ENCODE measurements at places on chromosomes 4 and X.

DNA sequence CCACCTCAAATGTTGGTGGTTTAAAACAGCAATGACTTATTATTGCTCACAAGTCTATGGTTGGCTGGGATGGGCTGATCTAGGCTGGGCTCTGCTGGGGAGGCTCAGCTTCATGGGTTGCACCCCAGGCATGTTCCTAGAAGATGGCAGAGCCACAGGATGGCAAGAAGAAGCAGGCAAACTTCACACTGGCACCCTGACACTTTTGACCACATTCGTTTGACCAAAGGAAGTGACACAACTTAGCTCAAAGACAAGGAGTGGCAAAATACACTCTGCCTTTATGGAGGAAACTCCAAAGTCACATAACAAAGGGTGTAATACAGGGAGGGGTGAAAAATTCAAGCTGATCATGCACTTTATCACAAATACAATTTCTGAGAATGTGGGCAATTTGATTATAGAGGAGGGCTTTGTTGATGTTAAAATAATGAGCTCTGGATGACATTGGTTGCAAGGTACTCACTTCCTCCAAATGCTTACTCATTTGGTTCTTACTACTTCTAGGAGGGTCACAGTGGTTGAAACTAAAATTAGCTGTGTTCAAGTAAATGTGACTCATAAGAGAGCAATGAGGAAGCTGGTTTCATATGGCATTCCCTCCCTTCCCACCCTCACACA, 249.2 kb upstream of the RPS6KA3 start:
- peak overlapping the region; percentile 65 for H3K27ac ChIP-seq
- H3K27me3 ChIP-seq, result no peaks in the 10 kb centered on the region
- H3K4me3 ChIP-seq, result no peak overlapping the region
- H3K4me1 ChIP-seq, result no peaks in the 10 kb centered on the region
- H3K36me3 ChIP-seq, result no peaks in the 10 kb centered on the region

DNA sequence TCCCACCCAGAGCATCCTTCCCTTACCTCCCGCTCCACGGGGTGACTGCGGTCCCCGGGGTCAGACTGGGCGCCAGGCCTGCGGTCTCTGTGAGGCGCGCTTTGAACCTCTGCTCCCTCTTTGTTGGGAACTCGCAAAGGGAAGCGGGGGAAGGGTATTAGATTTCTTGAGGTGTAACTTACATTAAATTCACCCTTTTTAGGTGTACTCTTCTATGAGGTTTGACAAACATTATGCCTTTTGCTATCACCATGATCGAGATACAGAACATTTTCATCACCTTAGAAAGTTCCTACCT, 569 bp downstream of the DCK start:
- peaks cover 14% of the 10 kb centered on the region for H3K4me1 ChIP-seq
- peak overlapping the region; percentile 87 for H3K27ac ChIP-seq
- DNase-seq, result no peak
- H3K36me3 ChIP-seq, result no peaks in the 10 kb centered on the region

DNA sequence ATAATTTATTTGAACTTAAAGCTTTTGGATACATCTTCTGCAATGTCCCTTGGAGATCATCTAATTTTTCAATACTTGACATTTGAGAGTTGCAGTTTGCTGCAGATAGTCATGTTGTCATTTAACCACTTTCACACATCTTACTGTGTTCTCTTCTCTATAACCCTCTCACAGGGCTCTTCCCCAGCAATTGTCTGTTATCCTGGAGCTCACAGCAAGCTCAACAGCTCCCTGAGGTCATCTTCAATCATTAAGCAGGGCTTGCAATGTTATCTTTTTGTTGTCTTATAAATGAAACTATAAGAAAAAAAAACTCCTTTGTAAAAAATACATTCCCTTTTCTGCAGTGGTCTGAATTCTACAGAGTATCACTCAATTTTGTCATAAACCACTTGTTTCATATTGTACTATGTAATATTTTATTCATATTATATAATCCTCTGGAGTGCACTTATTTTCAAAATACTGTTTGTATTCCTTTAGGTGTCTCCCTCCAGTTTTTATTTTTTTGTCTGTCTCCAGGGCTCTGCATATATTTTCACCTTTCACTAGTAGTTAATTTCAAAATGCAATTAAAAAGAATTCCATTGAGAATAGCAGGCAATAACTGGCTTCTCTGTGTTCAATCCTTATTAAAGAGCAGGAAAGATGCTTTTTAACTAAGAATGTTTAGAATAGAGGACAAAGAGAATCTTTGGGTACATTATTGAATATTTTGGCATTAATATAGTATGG, 106.3 kb upstream of the ARSJ start:
- no peaks in the 10 kb centered on the region for H3K36me3 ChIP-seq
- no peak overlapping the region for H3K27ac ChIP-seq
- no peaks in the 10 kb centered on the region for H3K27me3 ChIP-seq
- H3K4me3 ChIP-seq, result no peak overlapping the region

DNA sequence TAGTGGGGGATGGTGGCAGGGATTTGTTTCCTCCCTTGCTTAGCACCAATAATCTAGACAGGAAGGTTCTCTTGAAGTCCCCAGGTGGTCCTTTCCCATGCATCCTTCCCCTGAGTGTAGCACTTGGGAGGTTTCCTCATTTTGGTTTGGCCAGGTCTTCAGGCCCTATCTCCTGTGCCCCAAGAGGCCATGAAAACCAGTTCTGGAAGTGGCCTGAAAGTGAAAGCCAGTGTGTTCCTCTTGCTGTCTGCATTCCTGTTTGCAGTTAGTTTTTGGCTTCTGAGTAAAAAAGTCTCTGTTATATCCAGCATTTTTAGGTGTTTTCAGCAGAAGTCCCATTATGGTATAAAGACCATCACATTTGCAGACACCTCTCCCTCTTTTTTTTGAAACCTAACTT, 59.5 kb downstream of the MTM1 start:
- no peaks in the 10 kb centered on the region for H3K4me1 ChIP-seq
- no peaks in the 10 kb centered on the region for H3K27me3 ChIP-seq
- H3K27ac ChIP-seq, result no peak overlapping the region
- H3K4me3 ChIP-seq, result no peak overlapping the region
- H3K36me3 ChIP-seq, result no peaks in the 10 kb centered on the region

DNA sequence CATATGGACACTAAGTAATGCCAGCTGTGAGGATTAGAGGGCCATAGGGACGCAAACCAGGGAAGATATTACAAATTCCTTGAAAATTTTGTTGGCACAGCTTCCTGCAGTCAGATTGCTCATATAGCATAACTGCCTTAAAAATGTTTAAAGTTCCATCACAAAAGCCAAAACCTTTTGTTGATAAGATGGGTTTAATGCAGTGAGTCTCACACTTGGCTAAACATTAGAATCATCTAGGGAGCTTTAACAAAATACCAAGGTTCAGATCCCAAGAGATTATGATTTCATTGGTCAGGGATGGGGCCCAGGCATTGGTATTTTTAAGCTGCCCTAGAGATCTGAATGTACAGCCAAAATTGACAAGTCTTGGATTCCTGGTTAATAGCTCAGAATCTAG, 376.5 kb upstream of the MAD2L1 start:
- no peak for DNase-seq
- no peak overlapping the region for H3K27ac ChIP-seq
- no peak overlapping the region for H3K4me3 ChIP-seq

GRCh38 chrX:117325706-117326105, 790.9 kb downstream of the KLHL13 start:
- H3K4me1 ChIP-seq, result no peaks in the 10 kb centered on the region
- no peak for DNase-seq
- no peak overlapping the region for H3K27ac ChIP-seq
- H3K27me3 ChIP-seq, result no peaks in the 10 kb centered on the region

- DNase-seq, result no peak
- H3K36me3 ChIP-seq, result no peaks in the 10 kb centered on the region
- H3K4me1 ChIP-seq, result no peaks in the 10 kb centered on the region
- H3K27me3 ChIP-seq, result no peaks in the 10 kb centered on the region
- no peak overlapping the region for H3K27ac ChIP-seq
- no peak overlapping the region for H3K4me3 ChIP-seq
Observed at GRCh38 chr4:107050525-107051135, 14.5 kb upstream of the DKK2 start.

- no peak overlapping the region for H3K4me3 ChIP-seq
- H3K27me3 ChIP-seq, result no peaks in the 10 kb centered on the region
- H3K36me3 ChIP-seq, result no peaks in the 10 kb centered on the region
- no peaks in the 10 kb centered on the region for H3K4me1 ChIP-seq
Observed at GRCh38 chrX:23662853-23663252, 4.4 kb upstream of the PRDX4 start.

GRCh38 chrX:39577985-39578869, 519.5 kb downstream of the BCOR start:
- H3K4me1 ChIP-seq, result no peaks in the 10 kb centered on the region
- no peak overlapping the region for H3K4me3 ChIP-seq
- DNase-seq, result peak; percentile 41
- H3K27ac ChIP-seq, result no peak overlapping the region

DNA sequence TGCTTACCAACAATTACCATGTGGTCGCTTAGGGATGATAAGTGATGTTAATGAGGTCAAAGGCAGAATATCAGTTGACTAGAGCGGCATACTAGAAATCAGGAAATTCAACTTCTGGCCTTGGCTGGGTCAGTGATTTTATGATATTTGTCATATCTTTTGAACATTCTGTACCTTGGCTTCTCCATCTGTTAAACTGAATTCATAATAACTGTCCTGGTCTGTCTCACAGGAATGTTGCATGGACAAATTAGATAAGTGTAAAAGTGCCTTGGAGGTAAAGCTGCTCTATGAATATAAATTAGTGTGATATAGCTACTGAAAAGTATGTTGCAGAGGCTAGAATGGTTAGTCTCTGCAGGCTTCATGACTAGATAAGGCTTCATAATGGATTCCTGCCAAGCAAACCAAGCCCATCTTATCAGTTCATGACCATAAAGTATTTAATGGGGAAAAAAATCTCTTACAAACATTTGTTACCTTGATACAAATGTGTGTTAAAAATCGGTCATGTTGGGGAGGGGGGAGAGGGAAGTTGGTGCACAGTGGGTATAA, 104.6 kb upstream of the BMPR1B start:
- H3K27me3 ChIP-seq, result no peaks in the 10 kb centered on the region
- peaks cover 25% of the 10 kb centered on the region for H3K4me1 ChIP-seq
- H3K27ac ChIP-seq, result no peak overlapping the region
- H3K36me3 ChIP-seq, result peaks cover 1% of the 10 kb centered on the region

- no peaks in the 10 kb centered on the region for H3K27me3 ChIP-seq
- no peaks in the 10 kb centered on the region for H3K36me3 ChIP-seq
- H3K4me3 ChIP-seq, result no peak overlapping the region
- H3K27ac ChIP-seq, result no peak overlapping the region
- peaks cover 11% of the 10 kb centered on the region for H3K4me1 ChIP-seq
Observed at GRCh38 chr4:150253416-150253815, 175.2 kb downstream of the DCLK2 start.

- no peak overlapping the region for H3K27ac ChIP-seq
- no peak overlapping the region for H3K4me3 ChIP-seq
- H3K27me3 ChIP-seq, result peaks cover under 1% of the 10 kb centered on the region
- H3K36me3 ChIP-seq, result no peaks in the 10 kb centered on the region
- DNase-seq, result no peak
Observed at GRCh38 chr4:6024313-6024960, 6.2 kb upstream of the C4orf50 start.

DNA sequence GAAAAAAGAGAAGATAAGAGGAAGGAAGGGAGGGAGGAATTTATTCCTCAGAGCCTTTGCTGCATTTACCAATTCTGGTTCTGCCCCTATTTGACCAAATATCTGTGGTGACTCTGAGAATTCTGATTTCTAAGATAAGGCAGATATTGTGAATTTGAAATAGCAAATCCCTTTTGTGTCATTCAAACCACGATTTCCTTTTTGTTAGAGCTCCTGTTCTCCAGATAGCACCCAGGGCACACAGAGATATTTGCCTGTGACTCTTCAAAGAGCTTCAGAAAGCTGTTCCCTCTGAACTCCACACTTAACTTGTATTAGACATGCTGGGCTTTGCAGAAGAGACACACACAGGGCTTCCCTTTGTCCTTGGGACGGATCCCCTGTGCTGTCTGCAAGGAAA, 272.2 kb downstream of the DHRSX start:
- no peak overlapping the region for H3K27ac ChIP-seq
- H3K4me3 ChIP-seq, result no peak overlapping the region
- H3K27me3 ChIP-seq, result no peaks in the 10 kb centered on the region
- no peak for DNase-seq
- no peaks in the 10 kb centered on the region for H3K4me1 ChIP-seq

- H3K4me3 ChIP-seq, result no peak overlapping the region
- DNase-seq, result no peak
- no peak overlapping the region for H3K27ac ChIP-seq
- H3K36me3 ChIP-seq, result no peaks in the 10 kb centered on the region
- H3K27me3 ChIP-seq, result no peaks in the 10 kb centered on the region
Observed at GRCh38 chr4:63869370-63869769, 539.9 kb downstream of the TECRL start.

DNA sequence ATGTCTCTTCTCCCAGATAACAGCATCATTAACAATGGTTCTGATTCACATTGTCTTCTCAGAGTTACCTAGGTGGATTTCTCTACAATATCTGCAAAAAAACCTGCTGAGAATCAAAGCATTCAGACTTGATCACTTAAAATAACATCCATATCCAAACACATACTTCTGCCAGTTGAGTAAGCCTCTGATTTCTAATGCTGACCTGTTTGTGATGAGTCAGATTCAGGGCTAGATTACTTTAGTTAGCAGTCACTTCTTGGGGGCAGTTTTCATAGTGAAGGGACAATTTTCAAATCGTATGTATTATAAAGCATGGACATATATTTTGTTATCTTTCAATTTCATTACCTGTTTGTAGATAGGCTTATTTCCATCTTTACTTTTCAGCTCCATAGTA, 35.5 kb downstream of the CCNI start:
- H3K4me1 ChIP-seq, result no peaks in the 10 kb centered on the region
- no peak overlapping the region for H3K27ac ChIP-seq
- no peak overlapping the region for H3K4me3 ChIP-seq
- no peaks in the 10 kb centered on the region for H3K27me3 ChIP-seq
- DNase-seq, result no peak
- no peaks in the 10 kb centered on the region for H3K36me3 ChIP-seq

GRCh38 chrX:154751203-154751668, 359 bp upstream of the GAB3 start:
- peak overlapping the region; percentile 64 for H3K27ac ChIP-seq
- H3K4me3 ChIP-seq, result no peak overlapping the region
- no peak for DNase-seq
- no peaks in the 10 kb centered on the region for H3K27me3 ChIP-seq

GRCh38 chr4:157961229-157961990, 211.4 kb downstream of the GASK1B start:
- H3K27ac ChIP-seq, result no peak overlapping the region
- no peaks in the 10 kb centered on the region for H3K4me1 ChIP-seq
- no peak for DNase-seq
- no peak overlapping the region for H3K4me3 ChIP-seq

GRCh38 chrX:153878969-153879653, 6.9 kb downstream of the L1CAM start:
- H3K4me3 ChIP-seq, result no peak overlapping the region
- H3K4me1 ChIP-seq, result no peaks in the 10 kb centered on the region
- H3K36me3 ChIP-seq, result no peaks in the 10 kb centered on the region
- no peak for DNase-seq
- H3K27ac ChIP-seq, result no peak overlapping the region

DNA sequence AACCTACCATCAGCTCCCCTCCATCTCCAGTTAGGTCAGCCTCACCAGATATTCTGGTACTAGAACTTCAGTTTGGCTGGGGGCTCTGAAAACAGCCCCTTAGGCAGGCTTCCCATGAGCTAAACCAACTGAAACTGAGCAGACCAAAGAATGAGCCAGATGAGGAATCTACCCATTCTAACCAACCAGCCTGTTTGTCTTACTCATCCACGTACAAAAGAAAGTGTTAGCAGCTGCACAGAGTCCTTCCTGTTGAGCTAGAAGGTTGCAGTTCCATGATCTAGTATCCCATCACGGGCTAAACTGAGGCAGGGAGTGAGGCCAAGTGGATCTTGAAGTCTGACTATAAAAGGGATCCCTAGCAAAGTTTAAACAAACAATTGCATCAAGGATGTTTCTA, 17.5 kb downstream of the MAGEA9B start:
- H3K27me3 ChIP-seq, result no peaks in the 10 kb centered on the region
- H3K4me1 ChIP-seq, result no peaks in the 10 kb centered on the region
- H3K36me3 ChIP-seq, result no peaks in the 10 kb centered on the region

All from transverse colon (tissue), 4 donors.